HAP-1 (cell line): ENCODE measurements at places on chromosomes 16 and 17.
A peak's percentile ranks its signal among the peaks of the same experiment; 100 is the strongest.

DNA sequence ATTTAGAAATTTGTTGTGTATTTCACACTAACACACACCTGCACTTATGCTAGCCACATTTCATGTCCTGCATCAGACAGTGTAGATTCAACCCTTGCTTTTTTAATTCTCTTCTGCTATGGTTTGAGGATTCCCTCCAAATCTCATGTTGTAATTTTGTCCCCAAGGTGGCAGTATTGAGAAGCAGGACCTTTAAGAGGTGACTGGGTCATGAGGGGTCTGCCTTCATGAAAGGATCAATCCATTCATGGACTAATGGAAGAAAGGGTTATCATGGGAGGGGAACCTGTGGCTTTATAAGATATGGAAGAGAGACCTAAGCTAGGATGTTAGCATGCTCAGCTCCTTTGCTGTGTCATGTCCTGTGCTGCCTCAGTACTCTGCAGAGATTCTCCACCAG is 1032.2 kb downstream of the CDH11 start:
- DNase-seq = peak; percentile 9

GRCh38 chr17:3943240-3943891 is 20.9 kb downstream of the ATP2A3 start:
- DNase-seq = no peak

DNA sequence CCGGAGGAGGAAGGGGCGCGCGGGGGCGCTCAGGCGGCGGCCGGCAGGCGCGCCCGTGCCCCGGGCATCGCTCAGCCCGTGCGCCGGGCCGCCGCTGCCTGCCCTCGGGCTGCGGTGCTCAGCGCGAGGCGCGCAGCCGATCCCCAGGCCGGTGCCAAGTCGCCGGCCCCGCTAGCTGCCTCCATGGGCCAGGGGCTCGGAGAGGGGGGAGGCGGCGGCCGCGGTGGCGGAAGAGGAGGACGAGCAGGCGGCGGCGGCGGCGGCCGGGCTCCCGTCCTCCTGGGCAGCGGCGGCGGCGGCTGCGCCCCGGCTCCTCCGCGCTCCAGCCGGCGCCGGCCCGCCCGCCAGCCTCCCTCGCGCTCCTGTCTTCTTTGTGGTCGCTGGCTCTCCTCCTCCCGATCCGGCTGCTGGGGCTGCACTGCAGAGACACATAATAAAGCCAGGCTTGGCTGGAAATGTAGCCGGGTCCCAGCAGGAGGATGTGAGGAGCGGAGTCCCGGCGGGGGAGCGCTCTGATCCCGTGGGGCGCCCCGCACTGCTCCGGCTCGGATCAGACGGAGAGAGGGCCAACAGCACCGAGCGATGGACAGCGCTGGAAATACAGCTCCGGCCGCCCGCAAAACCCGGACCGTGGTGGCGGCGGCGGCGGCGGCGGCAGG is 889 bp upstream of the ZNF423 start:
- DNase-seq = peak; percentile 82

GRCh38 chr16:31404353-31405064 is 11.4 kb downstream of the ITGAD start:
- no peak for DNase-seq

DNA sequence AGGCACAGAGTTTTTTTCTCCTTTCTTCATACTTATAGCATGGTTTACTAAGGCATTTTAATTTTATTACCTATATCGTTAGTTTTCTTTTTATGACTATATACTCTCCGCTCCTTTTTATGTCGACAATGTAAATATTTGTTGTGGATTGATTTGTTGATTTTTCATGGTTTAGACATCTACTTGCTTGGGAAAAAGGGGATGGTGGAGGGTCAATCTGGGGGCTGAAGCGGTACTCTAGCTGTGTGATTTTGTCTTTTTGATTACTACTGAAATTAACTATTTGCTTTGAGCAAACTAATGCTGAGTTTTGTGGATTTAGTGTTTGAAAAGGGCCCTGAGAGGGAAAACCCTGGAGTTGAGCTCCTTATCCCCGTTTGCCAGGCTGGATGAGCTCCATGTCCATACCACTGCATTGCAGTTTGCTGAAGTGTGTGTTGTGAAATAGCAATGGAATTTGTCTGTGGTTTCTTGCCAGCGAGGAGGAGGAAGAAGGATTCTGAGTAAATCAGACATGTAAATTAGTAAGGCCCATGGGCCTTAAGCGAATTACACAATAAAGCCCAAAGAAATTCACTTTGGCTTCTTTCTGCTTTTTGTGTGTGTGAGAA is 72.0 kb downstream of the FTO start:
- DNase-seq = peak; percentile 53
